Left kidney (tissue), 8 donors: ENCODE measurements at places on chromosomes 11 and 22. TPM values are rescaled to one million over a fixed set of nuclear protein-coding genes. Genes with fewer than 3 reads are reported as not detected.

FADD gene
- 13.8 TPM for polyA plus RNA-seq

DNA sequence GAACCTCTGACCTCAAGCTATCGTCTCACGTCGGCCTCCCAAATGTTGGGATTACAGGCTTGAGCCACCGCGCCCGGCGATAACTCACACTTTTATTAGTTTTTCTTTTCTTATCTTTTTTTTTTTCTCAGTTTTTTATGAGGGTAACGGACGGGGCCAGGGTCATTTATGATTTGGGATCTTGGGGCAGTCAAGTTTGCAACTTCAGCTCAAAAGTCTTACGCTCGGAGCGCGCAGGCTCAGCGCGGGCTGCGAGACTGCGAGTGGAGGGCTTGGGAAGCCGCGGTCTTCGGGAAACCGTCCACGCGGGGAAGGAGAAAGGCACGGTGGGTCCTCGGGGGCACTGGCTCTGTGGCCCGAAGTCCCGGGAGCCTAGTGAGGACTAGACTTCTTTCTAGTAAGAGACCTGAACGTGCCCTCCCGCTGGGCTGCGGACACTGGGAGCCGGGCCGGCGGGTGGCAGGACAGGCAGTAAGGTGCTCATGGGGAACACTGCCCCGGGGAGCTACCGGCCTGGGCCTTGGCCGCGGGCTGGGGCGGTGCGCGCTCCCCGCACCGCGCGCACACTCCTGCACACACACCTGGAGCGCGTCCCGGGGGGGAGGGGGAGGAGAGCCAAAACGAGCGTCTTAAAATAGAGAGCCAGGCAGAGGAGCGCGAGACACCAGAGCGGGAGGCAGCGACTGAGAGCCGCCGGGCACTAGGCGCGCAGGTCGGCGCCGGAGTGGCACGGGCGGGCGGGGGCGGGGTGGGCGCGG is 476 bp upstream of the BARX2 start:
- DNase-seq: no peak

FJX1 gene
- polyA plus RNA-seq: 15.0 TPM

DNA sequence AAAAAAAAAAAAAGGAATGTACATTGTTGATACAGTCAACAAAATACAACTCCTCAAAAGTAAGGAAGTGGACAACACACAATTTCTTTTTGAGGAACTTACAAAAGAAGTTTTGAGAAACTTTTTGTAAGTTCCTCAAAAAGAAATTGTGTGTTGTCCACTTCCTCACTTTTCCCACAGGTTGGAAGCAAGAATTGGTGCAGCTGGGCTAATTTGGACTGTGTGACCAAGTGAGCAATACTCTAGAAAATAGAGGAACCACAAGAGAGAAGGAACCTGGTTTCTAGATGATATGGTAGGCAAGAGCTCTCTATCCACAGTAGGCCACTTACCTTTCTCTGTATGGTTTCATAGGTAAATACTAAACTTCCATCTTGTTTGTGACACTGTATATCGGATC is 1053.8 kb downstream of the LRRC4C start:
- no peak for DNase-seq

OR51I1 gene
- polyA plus RNA-seq: not detected

DNA sequence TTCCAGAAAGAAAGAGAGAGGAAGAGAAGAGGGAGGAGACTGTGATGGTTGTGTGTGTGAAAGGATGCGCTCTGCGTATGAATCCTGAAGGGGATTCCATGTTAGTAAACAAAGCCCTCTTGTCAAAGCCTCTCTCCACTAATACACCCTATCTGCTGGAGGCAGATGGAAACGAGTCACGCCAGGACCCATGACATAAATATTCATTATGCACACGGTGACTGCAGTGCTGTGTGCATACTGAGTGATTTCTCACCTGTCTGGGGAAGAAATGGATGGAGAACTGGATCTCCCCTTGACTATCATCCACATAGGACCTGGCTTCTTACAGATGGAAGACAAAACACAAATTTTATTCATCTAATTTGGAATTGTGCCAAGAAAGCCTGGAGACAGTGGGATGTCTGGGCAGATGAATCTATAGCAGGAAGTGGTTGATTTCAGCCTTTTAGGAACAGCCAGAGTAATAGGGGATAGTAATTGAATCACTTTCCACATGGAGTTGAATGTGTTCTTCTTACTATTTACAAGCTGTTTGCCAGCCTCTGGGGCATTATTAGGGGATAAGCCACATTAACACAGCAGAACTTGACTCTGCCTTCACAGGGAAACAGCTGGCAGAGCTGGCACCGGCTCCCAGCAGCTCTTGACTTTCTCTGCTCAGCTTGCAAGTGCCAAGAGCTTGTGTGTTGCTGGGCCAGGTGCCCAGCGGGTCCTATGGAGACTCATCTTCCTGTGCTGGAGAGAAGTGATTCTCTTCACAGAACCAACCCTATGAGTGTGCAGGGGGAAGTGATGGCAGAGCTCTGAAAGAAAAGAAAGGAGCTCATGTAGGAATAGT is 9.0 kb downstream of the MTNR1B start:
- DNase-seq: no peak

CCDC116 gene
- 0.58 TPM for polyA plus RNA-seq

ALX4 gene
- polyA plus RNA-seq: 0.20 TPM

- no peak for DNase-seq
These were observed 38.5 kb downstream of the NELL1 start for GRCh38 chr11:20707876-20708275.

SAA1 gene
- polyA plus RNA-seq: not detected

GRCh38 chr11:95085117-95085816 is 4.4 kb upstream of the ENDOD1 start:
- DNase-seq: no peak

GRCh38 chr11:88175569-88176075 is 379 bp upstream of the RAB38 start:
- DNase-seq: peak; percentile 26

- DNase-seq: no peak
These were observed 361.0 kb upstream of the ANO3 start for GRCh38 chr11:25970726-25971508.

DNA sequence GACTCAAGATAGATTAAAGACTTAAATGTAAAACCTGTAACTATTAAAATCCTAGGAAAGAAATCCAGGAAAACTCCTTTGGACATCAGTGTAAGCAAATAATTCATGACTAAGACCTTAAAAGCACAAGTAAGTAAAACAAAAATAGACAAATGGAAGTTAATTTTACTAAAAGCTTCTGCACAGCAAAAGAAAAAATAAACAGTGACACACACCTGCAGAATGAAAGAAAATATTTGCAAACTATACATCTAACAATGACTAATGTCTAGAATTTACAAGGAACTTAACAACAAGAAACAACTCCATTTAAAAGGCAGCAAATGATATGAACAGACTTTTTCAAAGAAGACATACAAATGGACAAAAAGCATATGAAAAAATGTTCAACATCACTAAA is 359.1 kb downstream of the LUZP2 start:
- DNase-seq: no peak

ST14 gene
- polyA plus RNA-seq: 23.5 TPM

PRSS23 gene
- polyA plus RNA-seq: 85.3 TPM

OR52R1 gene
- not detected for polyA plus RNA-seq

OR51A7 gene
- not detected for polyA plus RNA-seq
